ENCODE measurements at places on chromosomes 7 and 10.

DNA sequence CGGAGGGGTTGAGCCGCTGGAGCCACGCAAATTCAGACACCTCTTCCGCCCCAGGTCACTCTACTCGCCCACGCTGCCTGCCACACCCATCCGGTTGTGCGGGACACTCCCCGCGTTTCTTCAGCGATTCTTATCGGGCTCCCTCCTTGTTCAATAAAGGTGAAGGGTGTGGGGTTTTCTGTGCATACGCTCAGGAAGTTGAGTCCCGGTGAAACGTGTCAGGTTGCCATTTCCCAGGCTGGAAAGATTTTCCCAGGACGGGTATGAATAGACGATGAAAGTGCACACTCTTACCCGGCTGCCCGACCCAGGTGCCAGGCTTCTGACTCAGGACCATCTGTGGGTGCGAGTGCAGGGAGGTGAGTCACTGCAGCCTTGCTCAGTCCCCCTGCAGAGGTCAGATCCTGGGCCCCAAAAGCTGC, 22.0 kb downstream of the KLF6 start:
- no peak for DNase-seq

- DNase-seq = no peak
These were observed 102.5 kb downstream of the CDK14 start for GRCh38 chr7:90698616-90699015.

DNA sequence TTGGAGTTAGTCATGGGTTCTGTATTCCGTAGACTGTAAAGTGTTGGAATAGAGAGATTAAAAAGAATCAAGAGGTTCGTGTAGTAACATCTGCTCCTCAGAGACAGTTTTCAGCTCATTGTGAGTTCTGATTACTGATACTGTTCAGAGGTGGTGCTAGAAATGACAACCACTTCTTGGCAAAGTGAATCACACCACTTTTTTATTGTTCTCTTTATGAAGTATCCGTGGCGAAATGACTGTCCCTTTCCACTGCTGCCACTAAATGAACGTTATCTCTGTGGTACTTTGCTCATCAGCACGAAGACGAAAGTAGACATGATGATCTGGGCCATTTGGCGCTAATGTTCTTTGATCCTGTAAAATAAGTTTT, 860 bp downstream of the RPP30 start:
- no peak for DNase-seq

DNA sequence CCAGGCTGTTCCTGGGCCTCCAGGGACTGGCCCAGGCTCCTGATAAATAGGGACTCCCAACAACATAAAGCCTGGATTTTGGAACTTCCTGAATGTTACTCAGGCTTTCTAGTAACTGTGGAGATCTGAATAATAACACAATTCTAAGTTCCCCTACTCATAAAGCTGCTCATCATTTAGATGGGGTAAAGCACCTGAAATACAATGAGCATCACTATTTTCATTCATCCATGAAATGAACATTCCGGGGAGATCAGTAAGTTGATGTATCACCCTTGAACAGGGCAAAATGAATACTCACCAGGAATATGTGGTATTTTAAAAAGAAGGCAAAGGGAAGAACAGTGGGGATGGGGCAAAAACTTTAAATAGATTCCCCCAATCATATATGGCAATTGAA, 48.3 kb upstream of the ATRNL1 start:
- no peak for DNase-seq

Data from activated CD4-positive, alpha-beta T cell treated with anti-CD3 and anti-CD28 coated beads for 4 hours (primary cell).